ENCODE measurements at places on chromosomes 6 and 20.

- DNase-seq: no peak
Observed at GRCh38 chr6:132011582-132011981, 60.4 kb upstream of the CCN2 start.

GRCh38 chr6:14276667-14277404 is 159.3 kb downstream of the CD83 start:
- no peak for DNase-seq

GRCh38 chr20:50399917-50400704 is 110.1 kb upstream of the PTPN1 start:
- DNase-seq: no peak

GRCh38 chr6:167330750-167331149 is 5.9 kb downstream of the TTLL2 start:
- DNase-seq: no peak

GRCh38 chr6:9315966-9316650 is 880.8 kb upstream of the SLC35B3 start:
- DNase-seq: no peak

DNA sequence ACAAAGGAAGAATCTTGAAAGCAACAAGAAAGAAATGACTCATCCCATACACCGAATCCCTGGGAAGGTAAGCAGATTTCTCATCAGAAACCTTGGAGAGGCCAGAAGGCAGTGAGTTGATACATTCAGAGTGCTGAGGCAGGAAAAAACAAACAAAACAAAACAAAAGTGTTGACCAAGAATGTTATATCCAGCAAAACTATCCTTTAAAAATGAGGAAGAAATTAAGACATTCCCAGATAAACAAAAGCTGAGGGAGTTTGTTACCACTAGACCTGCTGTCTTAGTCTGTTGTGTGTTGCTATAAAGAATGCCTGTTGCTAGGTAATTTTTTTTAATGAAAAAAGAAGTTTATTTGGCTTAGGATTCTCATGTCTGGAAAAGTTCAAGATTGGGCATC is 33.7 kb upstream of the PPP1R3G start:
- DNase-seq: no peak

DNA sequence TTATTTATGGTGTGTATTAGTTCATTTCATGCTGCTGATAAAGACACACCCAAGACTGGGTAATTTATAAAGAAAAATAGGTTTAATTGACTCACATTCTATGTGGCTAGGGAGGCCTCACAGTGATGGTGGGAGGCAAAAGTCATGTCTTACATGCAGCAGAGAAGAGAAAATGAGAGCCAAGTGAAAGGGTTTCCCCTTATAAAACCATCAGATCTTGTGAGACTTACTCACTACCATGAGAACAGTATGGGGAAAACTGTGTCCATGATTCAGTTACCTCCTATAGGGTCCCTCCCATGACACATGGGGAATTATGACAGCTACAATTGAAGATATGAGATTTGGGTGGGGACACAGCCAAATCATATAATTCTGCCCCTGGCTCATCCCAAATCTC is 150.0 kb upstream of the AHI1 start:
- no peak for DNase-seq

- DNase-seq: no peak
Observed at GRCh38 chr6:127103482-127103881, 15.0 kb upstream of the RSPO3 start.

- no peak for DNase-seq
Observed at GRCh38 chr6:32522302-32523047, 7.6 kb downstream of the HLA-DRB5 start.

GRCh38 chr6:43737272-43738081 is 32.5 kb upstream of the VEGFA start:
- DNase-seq: no peak

DNA sequence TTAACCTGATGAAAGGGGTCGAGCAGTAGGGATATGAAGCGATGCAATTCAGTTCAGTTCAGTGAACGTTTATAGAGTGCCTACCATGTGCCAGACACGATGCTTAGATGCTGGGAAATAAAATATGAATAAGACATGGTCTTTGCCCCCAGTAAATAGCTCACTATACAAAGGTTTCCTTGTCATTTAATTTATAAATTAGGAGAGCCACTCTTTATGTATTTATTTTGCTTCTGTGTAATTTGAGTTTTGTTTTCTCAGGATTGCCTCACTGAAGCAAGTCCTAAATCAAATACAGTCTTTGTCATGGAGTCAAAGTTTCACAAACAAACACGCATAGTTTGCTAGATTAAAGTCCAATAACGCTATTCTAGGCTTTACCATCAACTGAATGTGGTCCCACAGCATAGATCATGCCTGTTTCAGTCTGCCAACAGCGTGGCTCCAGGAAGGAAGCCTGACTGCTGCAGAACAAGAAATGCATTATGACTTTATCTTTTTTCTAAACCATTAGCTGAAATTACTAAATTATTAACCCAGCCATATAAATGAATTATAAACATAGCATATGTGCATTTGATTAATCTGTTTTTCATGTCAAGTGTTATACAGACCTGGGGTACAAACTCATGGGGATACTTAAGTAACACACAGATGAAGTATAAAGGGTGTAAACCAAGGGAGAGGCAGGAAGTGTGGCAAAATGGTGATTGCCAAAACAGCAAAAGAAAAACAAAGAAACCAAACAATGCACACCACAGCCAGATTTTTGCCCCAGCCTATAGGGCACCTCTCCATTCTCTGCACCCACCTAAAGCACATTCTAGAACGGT is 29.8 kb upstream of the CCN2 start:
- no peak for DNase-seq

DNA sequence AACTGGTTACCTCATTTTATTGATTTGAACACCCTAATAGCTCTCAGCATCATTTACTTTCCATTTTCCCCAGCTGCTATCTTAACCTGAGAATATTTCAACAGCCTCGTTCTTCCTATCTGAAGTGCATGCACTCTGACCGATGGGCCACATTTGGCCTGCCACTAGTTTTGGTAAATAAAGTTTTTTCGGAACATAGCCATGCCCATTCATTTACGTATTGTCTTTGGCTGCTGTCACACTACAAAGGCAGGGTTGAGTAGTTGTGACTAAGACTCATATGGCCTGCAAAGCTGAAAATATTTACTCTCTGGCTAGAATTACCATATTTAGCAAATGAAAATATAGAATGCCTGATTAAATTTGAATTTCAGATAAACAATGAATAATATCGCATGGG is 10.8 kb downstream of the ADGRF4 start:
- DNase-seq: no peak

GRCh38 chr20:22791877-22792525 is 207.6 kb upstream of the FOXA2 start:
- no peak for DNase-seq

- DNase-seq: no peak
Observed at GRCh38 chr6:53504512-53504911, 40.4 kb downstream of the GCLC start.

GRCh38 chr6:134247844-134248580 is 69.9 kb downstream of the SGK1 start:
- DNase-seq: no peak

GRCh38 chr6:70164556-70164955 is 138.3 kb downstream of the COL9A1 start:
- no peak for DNase-seq
